Stimulated activated CD4-positive, alpha-beta T cell treated with anti-CD3 and anti-CD28 coated beads, Interleukin-2, amount 100 ng/mL, for 48 hours (primary cell): ENCODE measurements at places on chromosomes 1 and 21.

GRCh38 chr1:7109901-7110300 lies 324.6 kb downstream of the CAMTA1 start:
- no peak for DNase-seq

GRCh38 chr1:158289811-158290210 lies at the start of gene CD1C:
CD1C (plus strand) TSS chr1:158289923; CDS start chr1:158290065, 142 bp downstream.
- no peak for DNase-seq

DNA sequence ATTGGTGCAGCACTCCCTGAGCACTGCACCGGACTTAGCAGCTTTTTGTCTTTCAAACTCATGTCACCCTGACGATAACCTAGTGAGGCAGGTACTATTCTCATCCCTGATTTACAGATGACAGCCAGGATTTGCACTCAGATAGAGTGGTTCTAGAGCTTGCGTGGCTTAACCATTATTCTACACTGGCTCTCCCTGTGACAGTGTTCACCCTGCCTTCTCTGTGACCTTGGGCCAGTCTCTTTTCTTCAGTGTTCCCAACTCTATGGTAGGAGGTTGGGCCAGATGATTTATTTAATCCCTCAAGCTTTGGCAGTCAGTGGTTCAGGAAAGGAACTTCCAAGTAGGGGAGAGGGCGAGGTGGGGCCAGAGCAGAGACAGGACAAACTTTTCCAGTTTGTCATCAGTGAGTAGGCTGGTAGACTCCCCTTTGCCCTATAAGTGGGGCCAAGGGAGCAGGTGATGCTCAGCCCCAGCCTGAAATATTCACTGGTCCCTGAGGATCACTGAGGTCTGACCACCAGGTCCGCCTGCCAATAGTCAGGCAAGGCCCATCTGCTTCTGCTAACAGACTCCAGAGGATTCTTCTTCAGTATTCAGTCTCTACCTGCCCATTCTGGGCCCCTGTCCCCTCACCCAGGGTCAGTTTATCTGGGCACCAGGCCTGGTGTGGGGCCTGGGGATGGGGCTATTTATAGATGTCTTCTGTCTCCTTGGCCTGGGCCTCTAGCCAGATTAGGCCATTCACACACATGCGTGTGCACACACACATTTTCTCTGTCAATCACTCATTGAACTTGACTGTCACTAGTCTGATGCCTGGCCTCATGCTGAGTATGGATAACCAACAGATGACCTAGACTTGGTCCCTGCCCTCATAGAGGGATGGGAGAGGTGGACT lies 8.8 kb upstream of the FABP3 start:
- DNase-seq: no peak

DNA sequence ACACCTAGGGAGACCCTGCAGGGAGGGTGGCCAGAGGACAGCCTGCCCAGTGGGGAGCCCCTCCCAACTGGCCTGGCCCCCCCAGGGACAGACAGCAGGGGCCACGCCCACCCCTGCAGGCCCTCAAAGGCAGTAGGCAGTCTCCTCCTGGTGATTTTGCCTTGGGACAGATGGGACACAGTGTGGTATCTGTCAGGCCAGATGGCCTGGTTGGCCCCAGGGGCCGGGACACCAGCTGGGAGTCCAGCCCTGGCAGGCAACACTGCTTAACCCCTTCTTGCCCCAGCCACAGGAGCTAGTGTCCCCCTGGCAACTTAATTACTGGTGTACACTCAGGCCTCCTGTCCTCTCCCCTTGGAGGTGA lies 17.8 kb downstream of the IFFO2 start:
- DNase-seq: no peak

DNA sequence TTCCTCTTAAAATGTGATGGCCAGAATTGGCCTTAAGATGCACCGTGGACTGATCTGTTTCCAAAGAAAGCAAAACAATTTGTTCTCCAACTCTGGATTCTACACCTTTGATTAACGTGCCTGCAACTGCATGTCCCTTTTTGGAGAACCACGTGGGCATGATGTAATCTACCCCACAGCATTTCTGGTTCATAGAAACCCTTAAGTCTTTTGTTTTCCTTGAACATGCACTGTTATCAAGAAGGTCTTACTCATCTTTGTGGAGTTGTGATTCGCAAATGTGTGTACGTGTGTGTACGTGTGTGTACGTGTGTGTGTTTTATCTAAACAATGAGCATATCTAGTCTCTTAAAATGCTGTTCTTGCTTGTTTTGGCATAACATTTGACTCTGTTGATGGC lies 57.8 kb downstream of the LPAR3 start:
- DNase-seq: no peak

GRCh38 chr1:22484706-22485345 lies 33.2 kb downstream of the ZBTB40 start:
- no peak for DNase-seq

GRCh38 chr1:223144431-223144830 lies 1.4 kb upstream of the TLR5 start:
- DNase-seq: no peak

- DNase-seq: no peak
These were observed 39.9 kb downstream of the C1orf198 start for GRCh38 chr1:230828421-230828820.

GRCh38 chr1:66712839-66713238 lies 39.4 kb upstream of the DYNLT5 start:
- DNase-seq: no peak

- DNase-seq: no peak
These were observed 167.5 kb upstream of the CAMK1G start for GRCh38 chr1:209416039-209416438.

- no peak for DNase-seq
These were observed 12.0 kb upstream of the RHOU start for GRCh38 chr1:228723287-228723686.

GRCh38 chr1:96048572-96049212 lies 672.9 kb upstream of the PTBP2 start:
- no peak for DNase-seq

GRCh38 chr1:235670157-235670776 lies 20.7 kb upstream of the GNG4 start:
- DNase-seq: no peak

- DNase-seq: no peak
These were observed 111.3 kb upstream of the CSF3R start for GRCh38 chr1:36594023-36594422.

GRCh38 chr1:34923490-34923889 lies 6.0 kb downstream of the DLGAP3 start:
- no peak for DNase-seq

DNA sequence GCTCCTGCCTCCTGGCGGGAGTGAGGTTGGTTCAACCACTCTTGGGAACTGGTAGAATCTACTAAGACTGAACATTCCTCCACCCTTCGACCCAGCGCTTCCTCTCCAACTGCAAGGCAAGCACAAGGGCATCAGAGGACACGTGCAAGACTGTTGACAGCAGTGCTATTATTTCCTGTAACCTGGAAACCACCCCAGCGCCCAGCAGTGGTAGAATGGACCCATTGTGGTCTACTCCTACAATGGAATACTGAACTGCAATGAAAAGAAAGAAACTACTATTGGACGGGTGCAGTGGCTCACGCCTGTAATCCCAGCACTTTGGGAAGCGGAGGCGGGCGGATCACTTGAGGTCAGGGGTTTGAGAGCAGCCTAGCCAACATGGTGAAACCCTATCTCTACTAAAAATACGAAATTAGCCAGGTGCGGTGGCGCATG lies 33.0 kb upstream of the TARDBP start:
- no peak for DNase-seq

DNA sequence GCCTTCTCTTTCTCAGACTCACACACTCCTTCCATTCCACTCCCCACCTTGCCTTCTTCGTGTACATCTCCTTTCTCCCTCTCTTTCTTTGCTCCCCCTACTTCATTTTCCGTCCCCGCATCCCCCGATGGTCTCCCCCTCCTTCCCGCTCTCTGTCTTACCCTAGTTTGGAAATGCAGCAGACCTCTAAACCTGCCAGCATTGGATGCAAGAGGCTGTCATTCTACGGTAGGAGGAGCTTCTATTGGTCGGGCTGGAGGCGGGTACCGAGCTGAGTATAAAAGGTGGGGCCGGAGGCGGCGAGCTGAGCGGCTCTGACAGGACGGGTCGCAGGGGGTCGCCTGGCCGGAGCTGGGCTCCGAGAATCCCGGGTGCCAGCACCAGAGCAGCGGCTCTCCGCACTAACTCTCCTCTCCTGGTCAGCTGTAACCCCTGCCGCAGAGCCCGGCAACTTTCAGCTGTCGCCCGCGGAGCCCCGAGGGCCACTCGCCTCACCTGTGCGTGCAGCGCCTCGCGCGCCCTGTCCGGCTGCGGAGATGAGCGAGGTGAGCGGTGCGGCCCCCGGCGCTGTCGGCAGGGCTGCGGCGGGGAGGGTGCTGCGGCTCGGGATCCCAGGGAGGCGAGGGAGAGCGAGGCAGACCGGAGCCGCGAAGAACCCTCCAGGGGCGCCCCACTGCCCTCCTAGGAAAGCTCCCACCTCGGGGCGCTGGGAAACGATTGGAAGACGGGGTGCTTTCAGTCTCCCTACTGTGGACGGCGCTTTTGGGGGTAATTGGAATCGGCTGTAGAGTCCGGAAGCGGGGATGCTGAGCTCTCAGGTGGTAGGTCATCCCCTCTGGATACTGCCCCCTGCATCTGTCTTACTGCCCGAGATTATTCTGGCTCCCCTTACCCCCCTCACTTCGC lies at the start of gene PCP4L1:
PCP4L1 (plus strand) TSS at position 307 of the 906 bp plus-strand sequence; CDS start at position 537, 230 bp downstream.
- peak; percentile 21 for DNase-seq

GRCh38 chr1:28322194-28322593 lies 6.6 kb upstream of the MED18 start:
- DNase-seq: no peak

DNA sequence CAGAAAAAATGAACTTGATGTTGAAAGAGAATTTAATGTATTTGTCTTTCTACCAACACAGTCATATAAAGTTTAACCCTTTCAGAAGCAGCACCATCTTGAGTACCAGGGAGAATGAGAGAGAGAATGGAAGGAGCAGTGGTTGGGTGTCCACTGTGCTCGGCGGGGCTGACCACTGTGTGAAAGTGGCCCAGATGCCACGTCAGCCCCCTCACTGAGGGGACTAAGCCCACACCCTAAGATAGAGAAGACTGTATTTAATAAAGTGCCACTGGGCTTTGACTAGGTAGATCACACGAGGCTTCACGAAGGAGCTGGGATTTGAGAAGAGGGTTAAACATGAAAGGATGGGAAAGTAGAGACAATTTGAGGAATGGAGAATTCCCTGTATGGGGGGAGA lies 31.2 kb downstream of the BATF3 start:
- DNase-seq: no peak

GRCh38 chr21:33817663-33818451 lies 97.7 kb downstream of the ATP5PO start:
- no peak for DNase-seq

DNA sequence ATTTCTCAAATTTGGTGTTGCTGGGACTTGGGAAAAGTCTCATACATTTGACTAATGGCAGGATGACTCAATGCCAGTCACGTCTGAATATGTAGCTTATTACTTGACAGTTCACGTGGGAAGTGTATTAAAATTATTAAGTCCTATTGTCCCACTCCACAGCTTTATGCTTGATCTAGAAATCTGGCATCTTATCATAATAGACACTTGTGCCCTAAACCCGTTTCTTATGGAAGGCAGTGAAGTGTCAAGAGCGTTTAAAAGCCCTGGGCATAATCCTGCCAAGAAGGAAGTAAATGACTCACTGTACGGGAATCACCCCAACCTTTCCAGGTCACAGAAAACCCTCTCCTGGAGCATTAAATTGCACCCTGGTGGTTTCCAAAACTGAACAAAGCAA lies 207.4 kb downstream of the APP start:
- DNase-seq: no peak
